Stimulated activated CD4-positive, alpha-beta T cell treated with anti-CD3 and anti-CD28 coated beads, Interleukin-2, amount 100 ng/mL, for 24 hours (primary cell): ENCODE measurements at places on chromosomes 16 and 17.

DNA sequence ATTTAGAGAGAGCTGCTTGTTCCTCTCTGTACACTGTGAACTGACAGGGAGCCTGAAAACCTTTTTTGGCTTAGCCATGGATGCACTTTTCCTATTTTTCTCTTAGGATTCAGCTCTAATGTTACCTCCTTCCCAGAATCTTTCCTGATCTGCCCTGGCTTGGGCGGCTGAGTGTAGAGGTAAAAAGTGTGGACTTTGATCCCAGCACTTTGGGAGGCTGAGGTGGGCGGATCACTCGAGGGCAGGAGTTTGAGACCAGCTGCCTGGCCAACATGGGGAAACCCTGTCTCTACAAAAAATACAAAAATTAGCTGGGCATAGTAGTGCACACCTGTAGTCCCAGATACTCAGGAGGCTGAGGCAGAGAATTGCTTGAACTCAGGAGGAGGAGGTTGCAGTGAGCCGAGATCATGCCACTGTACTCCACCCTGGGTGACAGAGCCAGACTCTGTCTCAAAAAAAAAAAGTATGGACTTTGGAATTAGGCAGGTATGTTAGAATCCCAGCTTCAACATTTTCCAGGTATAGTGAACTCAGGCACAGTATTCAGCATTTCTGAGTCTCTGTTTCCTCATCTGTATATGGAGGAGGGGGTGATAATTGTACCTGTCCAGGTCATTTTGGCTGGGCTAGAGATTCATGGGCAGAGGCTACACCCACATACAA lies 212.5 kb upstream of the EEF2KMT start:
- DNase-seq, result no peak

DNA sequence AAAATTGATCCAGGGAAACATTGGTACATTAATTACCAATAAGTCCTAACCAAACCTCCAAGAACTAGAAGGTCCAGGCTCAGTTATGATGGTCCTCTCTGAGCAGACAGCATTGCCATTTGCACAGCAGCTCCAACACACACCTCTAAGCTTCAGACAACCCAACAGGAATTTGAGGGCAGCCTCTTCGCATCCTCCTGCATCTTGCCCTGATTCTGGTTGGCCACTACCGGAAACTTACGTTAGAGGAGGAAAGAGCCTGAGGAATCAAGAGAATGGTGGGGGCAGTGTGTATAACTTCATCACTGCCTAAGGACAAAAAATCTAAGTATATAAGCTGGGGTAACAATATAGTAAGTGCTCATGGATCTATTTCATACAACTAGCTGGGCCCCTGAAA lies 15.7 kb downstream of the FAM117A start:
- DNase-seq, result no peak

GRCh38 chr16:62149631-62150030 lies 113.4 kb upstream of the CDH8 start:
- no peak for DNase-seq

DNA sequence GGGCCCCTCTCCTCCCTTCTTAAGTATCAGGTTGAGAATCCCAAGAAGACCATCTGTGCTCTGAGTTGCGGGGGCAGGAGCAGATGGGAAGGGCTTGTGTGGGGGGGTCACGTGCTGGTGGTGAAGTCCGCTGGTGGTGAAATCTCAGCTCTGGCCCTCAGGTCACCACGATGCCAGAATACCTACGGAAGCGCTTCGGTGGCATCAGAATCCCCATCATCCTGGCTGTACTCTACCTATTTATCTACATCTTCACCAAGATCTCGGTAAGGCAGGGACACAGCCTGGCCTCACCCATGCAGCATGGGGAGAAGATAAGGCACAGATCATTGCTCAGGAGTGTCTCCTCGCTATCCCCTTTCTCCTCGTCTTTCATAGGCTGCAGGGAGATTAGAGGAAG lies 29.7 kb downstream of the SLC5A11 start:
- DNase-seq, result no peak

GRCh38 chr17:44847586-44847985 lies at the start of gene HIGD1B:
Gene HIGD1B (plus strand): TSS chr17:44847883. CDS start chr17:44848153, 270 bp downstream.
- DNase-seq, result no peak

DNA sequence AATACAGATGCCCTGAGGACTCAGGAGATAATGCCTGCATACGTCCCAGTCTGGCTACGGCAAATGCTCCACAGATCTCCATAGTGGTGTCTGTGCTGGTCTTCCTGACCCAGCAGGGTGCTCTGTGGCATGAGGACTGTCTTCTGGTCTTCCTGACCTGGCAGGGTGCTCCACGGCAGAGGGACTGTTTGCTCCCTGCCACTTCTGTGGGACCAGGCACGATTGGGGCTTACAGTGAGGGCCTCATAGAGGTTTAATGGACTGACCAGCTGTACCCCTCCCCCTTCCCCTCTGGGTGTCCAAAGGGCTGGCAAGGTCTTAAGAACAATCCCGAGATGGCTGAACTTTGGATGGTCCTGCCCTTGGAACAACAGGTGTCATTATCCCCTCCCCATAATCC lies 123.1 kb downstream of the C16orf78 start:
- DNase-seq, result no peak

- DNase-seq, result no peak
Measured at GRCh38 chr16:89867918-89868317, 5.5 kb upstream of the TCF25 start.

GRCh38 chr16:79188115-79188738 lies 412.3 kb downstream of the MAF start:
- no peak for DNase-seq

DNA sequence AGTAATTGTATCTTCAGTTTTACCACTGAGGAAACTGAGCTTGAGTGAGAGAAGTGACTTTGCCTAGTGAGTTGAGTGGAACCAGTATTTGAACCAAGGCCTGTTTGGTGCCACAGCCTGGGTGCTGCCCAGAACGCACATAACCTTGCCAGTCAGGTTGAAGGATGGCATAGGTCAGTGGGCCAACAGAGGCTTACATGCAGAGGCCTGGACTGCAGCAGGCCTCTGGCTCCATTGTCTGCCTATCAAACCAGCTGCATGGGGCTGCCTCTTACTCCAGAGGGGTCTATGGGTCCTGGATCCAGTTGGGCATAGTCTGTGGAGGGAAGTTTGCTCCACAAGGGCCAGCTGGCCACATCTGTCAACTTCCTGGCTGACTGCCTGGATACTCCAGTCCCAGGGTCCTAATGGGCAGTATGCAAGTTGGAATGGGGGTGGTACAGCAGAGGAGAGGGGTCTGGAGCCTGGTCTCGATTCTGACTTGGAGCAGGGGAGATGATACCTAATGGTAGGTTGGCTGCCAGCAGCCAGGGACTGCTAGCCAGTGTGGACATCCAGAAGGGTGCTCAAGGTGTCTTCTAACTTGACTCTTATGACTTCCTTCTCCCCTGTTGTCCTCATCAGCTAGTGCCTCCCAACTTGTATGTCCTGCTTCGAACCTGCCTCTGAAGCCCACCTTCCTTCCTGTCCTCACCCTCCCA lies 11.1 kb upstream of the RNF112 start:
- no peak for DNase-seq

DNA sequence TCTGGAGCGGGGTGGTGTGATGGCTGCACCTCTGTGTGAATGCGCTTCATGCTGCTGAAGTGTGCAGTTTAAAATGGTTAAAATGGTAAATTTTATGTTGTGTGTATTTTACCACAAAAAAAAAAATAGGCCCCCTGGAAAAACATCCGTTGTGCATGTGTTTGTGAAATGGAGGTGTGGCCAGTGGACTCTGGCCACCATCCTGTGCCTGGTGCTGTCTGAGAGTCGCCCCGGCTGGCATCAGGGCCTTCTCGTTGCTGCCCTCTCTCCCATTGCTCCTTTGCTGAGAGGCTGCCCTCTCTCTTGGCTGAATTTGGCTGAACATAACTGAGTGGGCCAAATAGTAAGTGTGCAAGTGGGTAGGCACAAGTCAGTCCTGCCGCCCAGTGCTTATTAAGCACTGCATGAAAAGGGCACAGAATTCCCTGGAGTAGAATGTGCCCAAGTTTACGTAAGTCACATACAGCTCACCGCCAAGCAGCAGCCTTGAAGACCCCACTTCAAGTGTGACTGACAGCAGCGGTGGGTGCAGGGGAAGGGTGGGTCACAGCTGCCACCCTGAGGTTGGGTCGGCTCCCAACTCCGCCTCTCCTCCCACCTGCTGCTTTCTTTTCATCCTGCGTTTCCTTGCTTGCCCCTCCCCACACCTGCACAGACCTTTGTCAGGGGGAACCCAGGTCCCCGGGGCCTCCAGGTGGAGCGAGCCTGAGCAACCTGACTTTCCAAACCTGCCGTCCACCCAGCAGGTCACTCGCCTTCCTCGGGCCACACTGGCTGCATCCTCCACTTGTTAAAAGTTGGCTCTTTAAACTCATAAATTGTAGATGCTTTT lies 46.8 kb downstream of the FOXK2 start:
- no peak for DNase-seq

GRCh38 chr17:74728702-74729075 lies 8.4 kb upstream of the RAB37 start:
- DNase-seq, result no peak

GRCh38 chr16:58661199-58661830 lies 23.3 kb downstream of the SLC38A7 start:
- no peak for DNase-seq

GRCh38 chr17:51650772-51651171 lies 390.4 kb downstream of the UTP18 start:
- no peak for DNase-seq

GRCh38 chr16:77993111-77993985 lies 29.0 kb upstream of the CLEC3A start:
- no peak for DNase-seq

GRCh38 chr16:9363520-9363919 lies 272.1 kb downstream of the HAPSTR1 start:
- DNase-seq, result no peak

DNA sequence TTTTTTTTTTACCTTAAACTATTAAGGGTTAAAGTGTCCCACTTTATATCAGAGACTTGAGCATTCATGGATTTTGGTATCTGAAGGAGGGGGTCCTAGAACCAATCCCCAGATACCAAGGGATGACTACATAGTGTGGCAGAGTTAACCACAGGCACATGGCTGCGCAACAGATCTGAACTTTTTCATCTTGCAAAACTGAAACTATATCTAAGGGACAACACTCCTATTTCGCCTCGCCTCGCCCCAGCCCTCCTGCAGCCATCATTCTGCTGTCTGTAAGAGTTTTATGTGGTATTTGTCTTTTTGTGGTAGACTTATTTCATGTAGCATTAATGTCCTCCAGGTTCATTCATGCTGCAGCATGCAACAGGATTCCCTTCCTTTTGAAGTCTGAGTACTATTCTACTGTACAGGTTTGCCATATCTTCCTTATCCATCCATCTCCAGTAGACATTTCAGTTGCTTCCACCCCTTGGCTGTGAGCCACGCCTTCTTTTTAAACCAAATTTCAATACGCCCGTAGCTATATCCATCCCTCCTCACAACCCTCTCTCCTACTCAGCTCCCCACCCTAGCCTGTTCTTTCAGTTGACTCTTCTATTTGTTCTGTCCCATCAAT lies 53.2 kb downstream of the AMFR start:
- no peak for DNase-seq

- no peak for DNase-seq
Measured at GRCh38 chr16:47493381-47494337, 32.5 kb downstream of the PHKB start.

DNA sequence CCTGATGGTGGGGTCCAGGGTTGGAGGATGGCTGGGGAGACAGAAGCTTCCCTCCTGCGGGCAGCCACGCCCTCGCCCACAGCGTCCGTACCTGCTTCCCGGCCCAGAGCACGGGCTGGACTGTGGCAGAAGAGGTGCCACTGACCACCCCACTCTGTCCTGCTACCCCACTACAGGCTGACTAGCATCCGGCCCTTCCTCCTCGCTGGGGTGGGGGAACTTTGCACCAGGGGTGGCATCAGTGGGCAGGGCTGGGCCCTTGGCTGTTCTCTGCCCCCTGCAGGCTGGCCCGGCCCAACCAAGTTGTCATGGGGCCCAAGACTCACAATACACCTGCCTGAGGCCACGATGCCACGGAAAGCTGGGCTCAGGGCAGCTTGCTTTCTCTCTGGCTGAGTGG lies 73.0 kb downstream of the KLHDC4 start:
- no peak for DNase-seq

DNA sequence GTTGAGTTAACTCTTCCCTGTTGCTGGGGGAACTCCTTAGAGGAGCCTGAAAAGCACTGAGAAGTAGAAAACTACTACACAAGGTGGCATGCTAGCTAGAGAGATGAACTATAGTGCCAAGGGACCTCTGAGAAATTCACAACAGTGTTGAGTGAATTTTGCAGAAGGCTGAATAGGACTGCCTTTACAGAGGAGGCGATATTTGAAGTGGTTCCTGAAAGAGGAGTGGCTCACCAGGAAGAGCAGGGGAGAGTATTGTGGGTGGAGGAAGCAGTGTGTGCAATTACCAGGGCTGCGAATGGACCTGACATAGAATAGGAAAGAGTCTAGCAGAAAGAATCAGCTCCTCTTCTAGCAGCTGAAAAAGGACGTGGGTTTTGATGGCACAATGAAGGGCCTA lies 66.4 kb downstream of the CDK5R1 start:
- no peak for DNase-seq

DNA sequence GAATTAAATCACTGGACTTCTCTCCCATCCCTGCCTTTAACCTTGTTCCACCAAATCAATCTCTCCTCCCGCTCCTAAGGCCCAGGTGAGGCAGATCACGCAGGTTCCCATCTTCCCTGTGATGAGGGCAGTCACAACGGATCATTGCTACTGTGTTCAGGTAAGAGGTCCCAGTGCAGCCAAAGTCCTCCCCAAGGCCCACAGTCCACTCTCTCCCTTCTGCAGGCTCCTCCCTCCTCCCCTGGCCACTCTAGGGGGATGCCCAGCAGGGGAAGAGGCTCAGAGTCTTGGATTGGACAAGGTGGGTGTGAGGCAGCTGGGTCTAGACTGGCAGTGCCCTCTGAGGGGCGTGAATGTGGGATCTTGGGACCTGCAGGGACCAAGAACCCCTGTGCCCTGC lies 2.6 kb upstream of the ADGRG3 start:
- DNase-seq, result no peak

DNA sequence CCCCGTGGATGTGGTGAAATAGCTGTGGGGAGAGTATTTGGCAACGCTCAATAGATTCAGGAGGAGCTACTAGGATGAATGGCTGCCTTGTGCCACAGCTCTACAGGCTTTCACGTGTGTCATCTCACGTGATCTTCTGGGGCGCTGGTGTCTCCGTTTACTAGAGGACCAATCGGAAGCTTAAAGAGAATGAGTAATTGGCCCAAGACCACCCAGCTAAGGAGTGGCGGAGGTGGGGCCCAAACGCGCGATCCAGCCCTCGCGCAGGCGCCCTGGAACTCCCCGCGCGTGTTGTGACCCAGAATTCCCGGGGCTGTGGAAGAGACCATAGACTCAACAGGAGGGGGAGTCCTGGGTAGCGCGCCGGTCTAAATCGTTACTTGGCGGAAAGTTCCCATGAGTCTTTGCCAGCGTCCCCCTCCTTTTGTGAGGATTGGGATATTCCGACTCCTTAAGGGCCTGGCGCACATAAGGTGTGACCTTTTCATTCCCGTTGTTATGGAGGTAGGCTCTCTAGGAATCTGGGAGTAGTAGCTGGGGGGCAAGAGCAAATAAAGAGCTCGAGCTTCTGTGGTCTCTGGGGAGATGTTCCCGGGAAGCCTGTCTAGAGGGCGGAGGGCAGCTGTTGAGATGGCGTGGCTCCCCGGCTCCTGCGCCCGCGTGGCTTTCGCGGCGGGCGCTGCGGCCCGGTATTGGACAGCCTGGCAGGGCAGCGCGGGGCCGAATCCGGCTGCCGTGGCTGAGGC lies 23.4 kb downstream of the TRPV2 start:
- peak; percentile 95 for DNase-seq

GRCh38 chr17:81239714-81240555 lies 817 bp downstream of the NDUFAF8 start:
- DNase-seq, result peak; percentile 61
